Posterior cingulate gyrus (tissue), 11 donors: ENCODE measurements at places on chromosomes 7 and 10.

DNA sequence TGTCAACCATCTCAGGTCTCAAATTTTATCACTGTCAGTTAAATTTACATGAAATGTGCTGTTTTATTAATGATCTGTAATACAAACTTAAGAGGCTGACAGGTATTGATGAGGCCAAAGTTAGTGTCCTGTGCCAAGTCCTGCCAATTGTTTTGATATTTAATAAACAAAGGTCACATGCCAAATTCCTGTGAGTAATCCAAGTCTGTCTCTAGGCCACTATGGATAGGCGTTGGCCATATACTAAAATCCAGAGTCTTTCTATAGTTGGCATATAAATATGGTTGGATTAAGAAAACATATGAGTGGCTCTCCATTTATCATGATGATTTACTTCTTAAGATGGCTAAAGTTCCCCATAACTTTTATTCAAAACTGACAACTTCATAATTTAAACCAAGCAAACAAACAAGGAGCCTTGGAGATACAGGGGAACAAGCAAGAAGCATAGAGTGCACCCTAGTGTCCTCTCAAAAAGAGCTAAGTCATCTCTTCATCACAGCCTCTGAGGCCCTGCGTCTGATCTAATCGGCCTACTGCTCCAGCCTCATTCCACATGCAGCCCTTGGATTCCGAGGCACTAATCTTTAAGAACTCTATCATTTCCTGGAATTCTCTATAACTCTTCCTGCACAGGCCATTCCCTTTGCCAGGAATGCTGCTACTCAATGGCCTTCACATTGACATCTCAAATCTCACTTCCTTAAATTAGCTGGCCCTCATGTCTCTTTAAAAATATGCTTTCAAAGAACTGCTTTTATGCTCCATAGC, 32.7 kb upstream of the NRCAM start:
- DNase-seq = no peak

- DNase-seq = no peak
These were observed 148.5 kb downstream of the LRRN3 start for GRCh38 chr7:111239437-111239836.

DNA sequence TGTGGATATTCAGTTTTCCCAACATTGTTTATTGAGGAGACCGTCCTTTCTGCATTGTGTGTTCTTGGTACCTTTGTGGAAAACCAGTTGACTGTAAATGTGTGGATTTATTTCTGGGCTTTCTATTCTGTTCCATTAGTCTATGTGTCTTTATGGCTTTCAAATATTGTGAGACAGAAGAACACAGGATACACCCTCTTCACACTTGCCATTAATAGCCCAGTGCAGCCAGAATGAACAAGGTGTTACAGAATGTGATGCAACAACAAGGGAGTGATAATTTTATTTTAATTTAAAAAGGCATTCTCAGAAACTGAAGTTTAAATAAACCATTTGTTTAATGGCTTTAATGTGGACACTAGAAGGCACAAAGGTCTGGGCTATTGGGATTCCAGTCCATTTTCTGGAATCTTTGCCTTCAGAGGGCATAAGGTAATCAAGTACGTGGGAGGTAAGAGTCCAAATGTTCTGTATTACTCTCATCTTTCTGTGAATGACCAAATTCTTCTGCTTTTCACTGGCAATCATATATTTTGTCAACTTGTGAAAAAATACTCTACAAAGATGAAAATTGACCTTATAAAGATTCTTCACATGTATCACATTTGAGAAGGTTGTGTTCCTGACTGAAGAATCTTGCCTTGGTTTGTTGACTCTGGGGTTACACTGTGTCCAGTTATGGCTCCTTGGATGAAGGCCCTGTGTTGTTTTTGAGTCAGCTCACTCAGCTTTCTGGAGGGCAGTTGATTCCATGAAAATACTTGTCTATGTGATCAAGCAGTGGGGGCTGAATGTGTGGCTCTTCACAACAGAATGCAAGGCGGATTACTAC, 962.7 kb downstream of the LRMDA start:
- DNase-seq = no peak

- no peak for DNase-seq
These were observed 79.3 kb downstream of the FZD1 start for GRCh38 chr7:91343420-91343960.
